Activated CD4-positive, alpha-beta T cell treated with anti-CD3 and anti-CD28 coated beads for 24 hours (primary cell): ENCODE measurements at places on chromosomes 6 and 20.

- no peak for DNase-seq
Observed at GRCh38 chr20:13271977-13272975, 51.2 kb downstream of the ISM1 start.

DNA sequence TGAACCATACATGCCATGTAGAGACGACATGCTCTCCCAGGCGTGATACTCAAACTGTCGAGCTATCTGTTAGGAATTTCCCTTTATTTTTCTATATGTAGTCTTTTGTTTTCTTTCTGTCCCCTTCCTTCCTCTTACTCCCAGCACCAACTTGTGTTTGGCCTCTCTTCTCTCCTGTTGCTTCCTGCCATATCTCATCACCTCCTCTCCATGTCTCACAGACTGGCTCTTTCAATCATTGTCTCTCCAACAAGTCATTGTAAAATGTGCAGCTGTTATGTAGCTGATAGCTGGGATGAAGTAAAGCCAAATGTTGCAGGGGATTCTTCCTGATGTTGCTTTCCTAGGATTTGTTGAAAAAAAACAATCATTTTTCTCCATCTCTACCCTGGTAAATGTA lies 234.5 kb downstream of the TMEM242 start:
- DNase-seq: no peak

DNA sequence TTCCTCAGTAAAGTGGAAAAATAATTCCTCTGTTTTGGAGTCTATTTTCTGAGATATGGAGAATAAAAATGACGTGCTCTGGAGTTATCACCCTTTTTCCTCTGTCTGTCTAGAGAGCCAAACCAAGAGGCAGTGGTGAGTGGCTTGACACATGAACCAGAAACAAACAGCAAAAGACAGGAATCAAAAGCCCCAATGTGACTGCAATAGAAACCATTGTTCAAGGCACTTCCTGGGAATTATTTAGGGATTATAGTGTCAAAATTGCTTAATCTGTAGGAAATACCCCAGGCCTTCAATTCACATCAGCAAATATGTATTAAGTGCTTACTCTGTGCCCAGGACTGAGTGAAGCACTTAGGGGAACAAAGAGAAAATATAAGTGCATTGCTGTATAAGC lies 560.4 kb upstream of the JAG1 start:
- DNase-seq: no peak

DNA sequence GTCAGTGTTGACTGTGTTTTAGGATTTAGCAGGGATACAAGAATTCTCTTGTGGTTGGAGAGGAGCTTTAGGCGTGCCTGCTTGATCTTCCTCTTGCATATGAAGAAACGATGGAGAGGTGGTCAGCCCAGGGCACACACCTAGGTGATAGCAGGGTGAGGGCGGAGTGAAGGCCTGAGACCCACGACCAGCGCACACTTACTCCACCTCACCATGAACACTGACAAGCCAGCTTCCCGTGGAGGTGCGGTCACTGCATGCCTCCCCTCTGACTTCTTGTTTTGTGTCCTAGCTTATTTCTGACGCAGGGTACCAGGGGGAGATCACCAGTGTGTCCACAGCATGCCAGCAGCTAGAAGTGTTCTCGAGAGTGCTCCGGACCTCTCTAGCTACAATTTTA lies 8.1 kb downstream of the NELFCD start:
- DNase-seq: no peak

DNA sequence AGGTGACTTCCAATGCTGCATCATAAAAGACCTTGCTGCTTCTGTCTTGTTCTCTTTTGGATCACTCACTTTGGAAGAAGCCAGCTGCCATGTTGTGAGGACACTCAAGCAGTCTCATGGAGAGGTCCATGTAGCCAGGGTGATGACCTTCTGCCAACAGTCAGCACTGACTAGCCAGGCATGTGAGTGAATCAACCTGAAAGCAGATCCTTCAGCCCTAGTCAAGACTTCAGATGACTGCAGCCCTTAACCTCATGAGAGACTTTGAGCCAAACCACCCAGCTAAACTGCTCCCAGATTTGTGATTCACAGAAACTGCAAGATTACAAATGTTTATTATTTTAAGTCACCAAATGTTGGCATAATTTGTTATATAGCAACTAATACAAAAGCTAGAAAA lies 86.0 kb upstream of the IYD start:
- DNase-seq: no peak

DNA sequence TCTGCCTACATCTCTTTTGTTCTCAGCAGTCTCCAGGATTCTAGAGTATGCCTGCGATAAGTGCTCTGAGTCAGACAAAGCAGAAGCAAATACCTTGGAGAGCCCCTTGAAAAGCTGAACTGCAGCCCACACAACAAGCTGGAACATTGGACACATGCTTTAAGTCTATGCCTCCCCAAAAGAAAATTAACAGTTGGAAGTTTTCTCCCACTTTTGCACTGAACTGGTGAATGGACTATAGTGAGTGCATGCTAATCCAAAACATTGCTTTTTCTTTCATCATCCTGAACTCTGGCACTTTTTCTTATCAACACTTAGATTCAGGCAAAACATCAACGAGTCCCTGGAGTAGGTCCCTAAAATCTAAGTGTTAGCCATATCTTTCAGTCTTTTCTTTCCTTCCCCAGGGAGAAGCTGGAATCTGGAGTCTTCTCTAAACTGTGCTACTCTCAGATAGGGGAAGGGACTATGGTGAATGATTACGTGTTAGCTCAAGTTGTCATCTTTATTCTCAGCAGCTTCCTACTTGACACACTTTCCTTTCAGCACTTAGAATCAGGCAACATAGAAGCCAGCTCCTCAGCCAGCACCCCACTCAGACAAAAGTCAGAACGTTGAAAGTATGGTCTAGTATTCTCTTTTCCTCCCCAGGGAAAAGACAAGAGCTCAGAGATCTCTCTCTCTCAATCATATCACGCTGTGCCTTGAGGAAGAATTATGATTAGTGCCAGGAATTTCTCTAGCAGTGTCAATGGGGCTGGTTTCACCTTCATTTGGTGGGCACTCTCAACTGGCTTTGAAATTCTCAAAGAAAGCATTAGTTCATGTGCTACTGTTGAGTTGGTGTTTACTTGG lies 811.0 kb upstream of the GJE1 start:
- DNase-seq: no peak

GRCh38 chr6:118495485-118496280 lies 52.4 kb upstream of the PLN start:
- no peak for DNase-seq

DNA sequence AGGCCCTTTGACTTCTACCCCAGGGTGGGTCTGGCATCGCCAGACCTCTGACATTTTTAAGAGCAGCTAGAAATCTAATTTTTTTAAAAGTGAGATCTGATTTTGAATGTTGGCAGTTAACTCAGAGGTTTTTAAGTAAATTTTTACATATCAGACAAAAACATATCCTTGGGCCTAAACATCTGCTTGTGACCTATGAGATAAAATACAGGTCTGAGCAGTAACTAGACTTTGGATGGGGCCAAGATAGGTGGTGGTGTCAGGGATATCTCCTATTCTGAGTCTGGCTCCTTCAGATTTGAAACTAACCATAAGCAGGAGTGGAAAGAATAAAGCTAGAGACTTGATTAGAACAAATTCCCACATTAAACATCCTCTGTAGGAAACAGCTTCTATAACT lies 17.6 kb downstream of the RALY start:
- DNase-seq: no peak

DNA sequence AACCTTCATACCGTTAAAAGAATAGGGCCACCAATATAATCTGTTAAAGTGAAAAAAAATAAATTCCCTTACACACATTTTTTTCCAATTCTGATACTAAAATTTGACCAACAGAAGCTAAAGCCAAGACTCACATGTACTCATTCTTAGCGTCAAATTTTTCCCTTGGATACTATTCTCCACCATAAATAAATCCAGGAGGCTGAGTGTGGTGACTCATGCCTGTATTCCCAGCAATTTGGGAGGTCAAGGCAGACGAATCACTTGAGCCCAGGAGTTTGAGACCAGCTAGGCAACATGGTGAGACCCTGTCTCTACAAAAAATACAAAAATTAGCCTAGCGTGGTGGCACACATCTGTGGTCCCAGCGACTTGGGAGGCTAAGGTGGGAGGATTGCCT lies 43.9 kb downstream of the SCML4 start:
- no peak for DNase-seq

DNA sequence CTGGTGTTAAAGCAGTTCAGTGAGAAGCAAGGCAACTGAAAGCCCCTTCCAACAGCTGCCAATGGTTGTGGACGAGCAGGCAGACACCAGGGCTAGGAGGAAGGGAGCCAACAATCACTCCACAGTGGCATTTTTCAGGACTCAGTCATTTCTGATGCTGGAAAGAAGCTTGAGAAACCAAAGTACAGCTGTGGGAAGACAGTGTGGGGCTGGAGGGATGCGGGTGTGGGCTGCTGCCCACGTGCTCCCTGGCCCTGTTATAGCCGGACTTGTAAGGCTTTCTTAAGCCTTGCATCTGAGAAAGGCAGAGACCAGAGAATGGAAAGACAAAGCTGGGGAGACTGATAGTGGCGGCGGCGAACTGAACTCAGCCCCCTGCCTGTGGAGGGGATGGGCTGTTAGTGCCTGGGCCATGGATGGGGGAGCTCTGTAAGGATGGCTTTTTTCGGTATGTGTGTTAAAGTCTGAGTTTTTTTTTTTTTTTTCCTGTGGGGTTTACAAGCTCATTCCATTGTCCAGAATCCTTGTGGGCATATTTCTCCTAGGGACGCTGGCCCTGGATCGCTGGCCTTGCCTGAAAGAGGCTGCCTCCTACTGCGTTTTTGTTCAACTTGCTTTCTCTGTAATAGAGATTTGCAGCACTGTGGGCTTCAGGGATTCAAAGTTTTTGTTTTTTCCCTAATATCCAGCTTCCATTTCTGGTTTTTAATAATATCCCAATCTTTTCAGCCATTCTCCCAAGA lies 91.7 kb downstream of the GJA10 start:
- DNase-seq: no peak

GRCh38 chr20:14477125-14477524 lies 139.7 kb upstream of the FLRT3 start:
- no peak for DNase-seq

DNA sequence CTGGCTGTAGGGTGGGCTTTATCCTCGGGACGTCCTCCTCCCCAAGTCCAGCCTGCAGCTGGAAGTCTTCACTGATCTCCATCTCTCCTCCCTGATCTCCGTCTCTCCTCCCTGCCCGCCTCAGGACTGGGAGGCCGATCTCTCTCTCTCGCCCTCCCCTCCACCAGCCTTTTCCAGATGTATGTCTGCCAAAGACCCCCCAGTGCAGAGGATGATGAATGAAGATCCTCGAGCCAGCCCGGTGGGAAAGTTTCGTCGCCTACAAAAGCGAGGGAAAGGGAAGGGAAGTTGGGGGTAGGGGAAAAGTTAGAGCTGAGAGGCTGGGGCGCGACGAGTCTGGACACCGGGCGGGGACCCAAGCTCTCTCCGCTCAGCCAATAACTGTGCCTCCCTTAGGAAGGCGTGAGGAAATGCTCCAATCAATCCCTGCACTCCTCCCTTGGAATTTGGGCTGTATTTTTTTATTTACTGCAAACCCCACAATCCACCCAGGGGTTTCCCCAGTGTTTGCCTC lies 595 bp upstream of the SRF start:
- no peak for DNase-seq

- DNase-seq: no peak
Observed at GRCh38 chr6:140082867-140083297, 708.4 kb upstream of the CITED2 start.

GRCh38 chr6:132780770-132781371 lies 17.6 kb downstream of the SLC18B1 start:
- DNase-seq: no peak
